ENCODE measurements at places on chromosomes 5 and 9. TPM values are rescaled to one million over a fixed set of nuclear protein-coding genes. Genes with fewer than 3 reads are reported as not detected.

DNAJC18 gene
- 38.6 TPM for total RNA-seq

C9 gene
- not detected for total RNA-seq

EHMT1 gene
- total RNA-seq: 93.6 TPM

STXBP1 gene
- total RNA-seq: 26.5 TPM

HMMR gene
- total RNA-seq: 30.8 TPM

C9orf85 gene
- 9.4 TPM for total RNA-seq

CBY3 gene
- 0.63 TPM for total RNA-seq

PIP5K1B gene
- 56.6 TPM for total RNA-seq

PLAC8L1 gene
- total RNA-seq: 0.57 TPM

OR1J2 gene
- not detected for total RNA-seq
